Myocyte (in vitro differentiated cells): ENCODE measurements at places on chromosomes 16 and 17. TPM values are rescaled to one million over a fixed set of nuclear protein-coding genes. Genes with fewer than 3 reads are reported as not detected.

DNA sequence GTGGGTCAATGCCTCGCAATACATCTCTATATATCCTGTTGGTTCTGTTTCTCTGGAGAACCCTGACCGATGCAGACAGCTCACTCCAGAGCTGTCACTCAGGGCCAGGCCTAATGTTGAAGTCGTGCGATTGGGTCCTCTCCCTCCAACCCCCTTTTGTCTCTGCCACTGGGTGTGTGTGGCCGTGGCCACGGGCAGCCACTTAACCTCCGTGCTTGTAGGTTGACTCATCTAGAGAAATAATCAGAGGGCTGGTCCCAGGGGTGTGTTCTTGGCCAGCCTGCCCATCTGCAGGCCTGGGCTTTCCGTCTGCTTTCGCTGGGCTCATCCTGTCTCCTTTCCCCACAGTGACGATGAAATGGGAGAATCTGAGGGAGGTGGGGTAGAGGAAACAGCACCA is 7.4 kb downstream of the ADAD2 start:
- peak; percentile 59 for DNase-seq

Gene RBFOX1
- 42.5 and 58.7 TPM in 2 replicates for total RNA-seq

GRCh38 chr17:82237746-82238471 is 9.1 kb downstream of the SLC16A3 start:
- DNase-seq: peak; percentile 15

Gene WSCD1
- 19.8 and 30.1 TPM in 2 replicates for total RNA-seq

DNA sequence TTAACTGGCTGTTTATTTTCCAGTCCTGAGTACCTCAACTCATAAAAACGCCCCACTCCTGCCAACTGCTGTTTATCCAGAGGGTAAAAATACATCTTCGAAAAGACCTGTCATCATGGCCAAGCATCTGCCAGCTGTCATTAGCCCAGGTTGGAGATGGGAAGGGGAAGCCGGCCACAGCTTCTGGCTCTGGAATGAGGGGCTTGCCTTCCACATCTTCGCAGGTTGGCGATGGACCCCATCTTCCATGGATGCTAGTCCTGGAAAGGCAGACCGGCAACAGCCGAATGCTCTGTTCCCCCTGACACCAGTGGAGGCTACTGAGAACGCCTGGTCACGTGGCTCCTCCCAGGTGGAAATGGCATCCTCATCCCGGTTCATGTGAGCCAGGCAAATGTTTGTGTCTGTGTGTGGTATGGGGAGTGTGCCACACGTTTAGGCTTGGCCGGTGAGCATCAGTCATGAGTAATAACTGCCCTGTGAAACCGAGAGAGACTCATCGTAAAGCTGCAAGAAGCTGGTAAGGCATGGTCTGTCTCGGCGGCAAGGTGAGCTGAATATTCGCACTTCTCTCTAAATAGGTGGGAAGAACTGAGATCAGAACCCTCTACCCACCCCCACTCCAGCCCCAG is 420 bp upstream of the KRTAP17-1 start:
- DNase-seq: no peak

DNA sequence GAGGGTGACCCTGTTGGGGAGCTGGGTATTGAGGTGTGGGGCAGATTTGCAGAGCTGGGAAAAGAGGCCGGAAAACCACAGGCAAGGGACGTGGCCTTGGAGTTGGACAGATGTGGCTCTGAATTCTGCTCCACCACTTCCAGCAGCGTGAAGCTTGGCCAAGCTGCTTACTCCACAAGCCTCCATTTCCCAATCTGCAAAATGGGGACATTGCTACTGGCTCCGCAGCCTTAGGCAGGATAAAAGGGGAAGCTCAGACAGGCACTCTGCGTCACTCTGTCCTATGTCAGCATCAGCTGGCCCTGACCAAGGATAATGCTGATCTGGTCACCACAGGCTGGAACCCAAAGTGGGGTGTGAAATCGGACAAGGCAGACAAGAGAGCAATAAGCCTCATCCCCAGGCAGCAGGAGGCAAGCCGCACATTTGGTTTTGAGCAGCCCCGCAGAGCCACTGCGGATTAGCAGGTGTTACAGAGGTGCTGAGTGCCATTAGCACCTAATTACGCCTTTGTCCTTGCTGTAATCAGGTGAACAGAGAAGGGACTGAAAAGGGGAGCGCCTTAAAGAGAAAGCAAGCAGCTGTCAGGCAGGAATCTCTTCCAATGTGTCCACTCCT is 54.8 kb downstream of the SDK2 start:
- DNase-seq: no peak

Gene C16orf92
- total RNA-seq: not detected in 2 replicates

Gene SLC2A4
- total RNA-seq: 20.0 and 28.3 TPM in 2 replicates

GRCh38 chr17:77637818-77638575 is 320.5 kb upstream of the TNRC6C start:
- DNase-seq: no peak

Gene HOXB8
- 11.8 and 13.8 TPM in 2 replicates for total RNA-seq

DNA sequence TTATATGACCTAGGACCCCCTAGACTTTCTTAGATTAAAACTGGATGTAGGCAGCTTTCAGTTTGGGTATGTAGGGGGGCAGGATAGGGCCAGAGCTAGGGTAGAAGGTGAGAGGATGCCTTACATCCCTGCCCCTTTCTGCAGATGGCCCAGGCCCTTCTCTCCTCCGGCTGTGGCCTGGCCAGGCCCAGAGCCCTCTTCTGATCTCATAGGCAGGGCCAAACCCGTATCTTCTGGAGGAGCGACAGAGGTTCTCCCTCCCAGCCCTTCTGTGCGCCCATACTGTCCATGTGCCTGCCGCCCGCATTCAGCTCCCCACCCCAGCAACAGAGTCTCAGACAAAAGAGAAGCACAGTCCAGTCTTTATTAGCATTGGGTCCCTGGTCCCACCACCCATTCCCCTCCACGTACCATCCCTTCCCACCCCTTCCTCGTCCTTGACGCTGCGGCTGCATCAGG is 2.0 kb upstream of the TSPOAP1 start:
- no peak for DNase-seq

- DNase-seq: no peak
These were observed 155.3 kb downstream of the CYB561 start for GRCh38 chr17:63290784-63291183.

DNA sequence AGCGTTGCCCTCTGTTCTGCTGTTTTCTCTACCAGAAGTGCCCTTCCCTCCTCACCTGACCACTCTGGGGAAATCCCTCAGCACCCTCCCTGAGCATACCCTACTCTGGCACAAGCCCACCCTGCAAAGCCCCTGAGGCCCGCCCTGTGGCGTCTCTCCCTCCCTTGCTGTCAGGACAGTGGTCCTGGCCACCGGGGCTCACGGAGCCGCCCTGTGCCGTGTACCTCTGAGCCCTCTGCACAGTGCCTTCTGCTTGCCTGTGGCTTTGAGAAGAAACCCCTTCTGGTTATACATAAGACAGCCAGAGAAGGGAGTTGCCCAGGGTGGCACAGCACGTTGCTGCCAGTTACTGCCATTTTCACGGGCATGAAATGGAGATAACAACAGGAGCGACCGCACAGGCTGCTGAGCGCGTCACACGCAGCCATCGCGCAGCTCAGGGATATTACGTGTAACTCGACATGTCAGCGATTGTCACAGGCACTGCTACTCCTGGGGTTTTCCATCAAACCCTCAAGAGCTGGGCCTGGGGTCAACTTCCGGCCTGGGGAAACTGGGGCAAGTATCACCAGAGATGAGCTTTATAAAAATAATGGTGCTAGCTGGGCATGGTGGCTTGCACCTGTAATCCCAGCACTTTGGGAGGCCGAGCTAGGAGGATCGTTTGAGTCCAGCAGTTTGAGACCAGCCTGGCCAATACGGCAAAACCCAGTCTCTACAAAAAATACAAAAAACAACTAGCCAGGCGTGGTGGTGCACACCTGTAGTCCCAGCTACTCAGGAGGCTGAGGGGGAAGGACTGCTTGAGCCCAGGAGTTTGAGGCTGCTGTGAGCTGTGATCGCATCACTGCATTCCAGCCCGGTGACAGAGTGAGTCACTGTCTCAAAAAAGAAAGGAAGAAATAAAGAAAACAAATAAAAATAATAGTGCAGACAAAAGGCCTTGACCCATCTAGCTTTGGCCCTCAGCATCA is 14.8 kb downstream of the SCGB1C2 start:
- DNase-seq: no peak

Gene NEUROD2
- 0.05 TPM in 1 of 2 replicates, not detected in the other for total RNA-seq

Gene KRTAP3-1
- not detected in 2 replicates for total RNA-seq

Gene NHLRC4
- total RNA-seq: 0.05 and 1.2 TPM in 2 replicates

Gene GP2
- total RNA-seq: not detected in 2 replicates

DNA sequence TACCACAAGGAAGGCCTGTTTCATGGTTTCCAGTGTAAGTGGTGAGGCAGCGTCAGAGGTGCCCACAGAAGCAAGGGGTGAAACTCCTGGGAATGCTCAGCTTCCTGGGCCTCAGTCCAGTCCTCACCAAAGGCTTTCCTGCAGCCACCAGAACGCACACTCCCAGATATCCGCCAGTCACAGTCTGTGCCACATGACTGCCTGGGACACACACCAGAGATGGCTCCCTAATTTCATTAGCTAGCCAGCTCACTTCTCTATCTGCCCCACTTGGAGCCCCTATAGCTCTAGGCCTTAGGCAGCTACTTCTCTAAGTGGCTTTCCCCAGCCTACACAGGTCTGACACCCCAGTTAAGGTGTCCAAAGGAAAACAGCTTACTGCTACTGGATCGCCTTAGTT is 77.0 kb downstream of the CYTH1 start:
- no peak for DNase-seq

- no peak for DNase-seq
These were observed 71.3 kb downstream of the KANSL1 start for GRCh38 chr17:46121841-46122485.

DNA sequence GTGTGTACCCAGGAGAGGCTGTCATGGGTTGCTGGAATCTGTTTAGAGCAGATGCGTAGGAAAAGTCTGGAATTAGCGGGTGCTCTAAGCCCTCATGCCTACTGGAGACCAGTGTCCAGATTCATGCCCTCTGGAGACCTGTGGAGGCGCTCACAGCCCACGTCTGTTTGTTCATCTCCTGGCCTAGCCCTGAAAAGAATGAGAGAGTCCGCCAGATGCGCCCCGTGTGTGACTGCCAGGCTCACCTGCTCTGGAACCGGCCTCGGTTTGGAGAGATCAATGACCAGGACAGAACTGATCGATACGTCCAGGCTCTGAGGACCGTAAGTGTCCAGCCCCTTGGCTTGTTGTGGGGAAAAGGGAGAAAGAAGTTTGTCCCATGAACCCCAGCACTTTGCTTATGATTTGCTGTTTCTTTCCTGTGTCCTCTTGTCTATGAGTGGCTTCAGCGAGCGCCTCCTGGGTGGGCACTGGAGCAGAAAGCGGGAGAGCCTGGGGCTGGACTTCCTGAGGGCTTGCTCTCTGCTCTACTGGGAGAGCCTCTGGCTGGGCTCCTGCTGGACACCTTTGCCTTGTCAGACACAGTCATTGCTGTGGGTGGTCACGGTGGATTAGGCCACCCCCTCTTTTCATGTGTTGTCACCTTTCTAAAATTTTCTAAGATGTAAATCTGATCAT is 35.3 kb downstream of the PRMT7 start:
- no peak for DNase-seq

Gene COPZ2
- total RNA-seq: 45.8 and 57.6 TPM in 2 replicates

Gene SULT1A4
- total RNA-seq: 0.32 and 5.8 TPM in 2 replicates

Gene TEX14
- total RNA-seq: 0.10 and 0.48 TPM in 2 replicates
